Gastroesophageal sphincter (tissue), 4 donors: ENCODE measurements at places on chromosomes 6 and 20. TPM values are rescaled to one million over a fixed set of nuclear protein-coding genes. Genes with fewer than 3 reads are reported as not detected.

- no peak for ATAC-seq
Measured at GRCh38 chr20:24771542-24772061, 177.5 kb upstream of the CST7 start.

DNA sequence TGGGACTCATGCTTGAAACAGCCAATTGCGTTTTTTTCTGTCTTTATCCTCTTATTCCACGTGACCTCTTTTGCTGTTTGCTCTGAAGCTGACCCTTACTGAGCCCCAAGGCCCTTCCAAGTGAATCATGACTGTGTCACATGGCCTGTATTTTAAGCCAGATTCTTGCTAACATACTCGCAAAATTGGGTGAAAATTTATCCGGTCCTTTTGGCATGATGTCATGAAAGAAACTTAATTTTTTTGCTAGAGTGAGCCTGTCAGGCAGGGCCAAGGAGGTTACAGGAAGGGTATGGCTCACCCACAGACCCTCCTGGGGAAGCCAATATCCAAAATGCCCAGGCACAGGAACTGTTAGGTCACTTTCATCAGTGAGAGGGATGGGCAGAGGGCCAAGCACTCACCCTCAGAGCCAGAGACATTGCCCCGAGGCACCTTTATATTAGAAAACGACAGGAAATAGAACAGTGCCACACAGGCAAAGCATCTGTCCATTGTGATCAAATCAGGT lies 296.7 kb downstream of the CDH26 start:
- no peak for ATAC-seq

DNA sequence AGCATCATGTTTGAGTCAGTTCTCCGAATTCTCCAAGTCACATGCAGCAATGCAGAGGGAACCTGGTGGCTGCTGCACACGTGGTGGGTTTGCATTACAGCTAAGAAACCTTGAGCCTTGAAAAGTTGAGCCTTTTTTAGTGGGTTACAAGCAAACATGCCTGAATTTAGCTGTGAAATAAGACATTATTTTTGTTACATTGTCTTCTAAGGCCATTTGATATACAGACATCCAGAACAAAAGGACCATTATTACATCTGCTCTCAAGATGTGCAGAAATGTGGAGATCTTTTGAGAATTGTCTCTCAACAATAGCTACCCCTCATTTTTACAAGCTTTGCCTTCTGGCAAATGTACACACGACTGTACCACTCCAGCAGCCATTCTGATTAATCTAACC lies 720.5 kb upstream of the SLC35B3 start:
- ATAC-seq, result no peak

DNA sequence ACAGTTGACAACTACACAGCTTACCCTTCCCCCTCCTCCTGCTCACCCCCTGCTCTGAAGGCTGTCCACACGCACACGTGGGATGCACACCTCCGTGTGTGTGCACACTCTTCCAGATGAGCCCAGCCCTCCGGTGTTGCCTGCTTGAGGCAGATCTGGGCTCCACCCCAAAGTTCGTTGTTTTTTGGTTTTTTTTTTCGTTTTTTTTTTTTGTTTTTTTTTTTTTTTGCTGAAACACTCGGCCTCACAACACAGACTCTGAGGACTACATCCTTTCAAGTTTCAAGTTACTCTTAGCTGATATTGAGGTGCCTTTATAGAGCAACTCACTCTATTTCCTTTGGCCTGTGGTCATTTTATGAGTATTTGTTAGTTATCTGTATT lies 88.2 kb downstream of the RREB1 start:
- ATAC-seq, result no peak

The CYP39A1 gene
- 12.5 TPM for total RNA-seq

DNA sequence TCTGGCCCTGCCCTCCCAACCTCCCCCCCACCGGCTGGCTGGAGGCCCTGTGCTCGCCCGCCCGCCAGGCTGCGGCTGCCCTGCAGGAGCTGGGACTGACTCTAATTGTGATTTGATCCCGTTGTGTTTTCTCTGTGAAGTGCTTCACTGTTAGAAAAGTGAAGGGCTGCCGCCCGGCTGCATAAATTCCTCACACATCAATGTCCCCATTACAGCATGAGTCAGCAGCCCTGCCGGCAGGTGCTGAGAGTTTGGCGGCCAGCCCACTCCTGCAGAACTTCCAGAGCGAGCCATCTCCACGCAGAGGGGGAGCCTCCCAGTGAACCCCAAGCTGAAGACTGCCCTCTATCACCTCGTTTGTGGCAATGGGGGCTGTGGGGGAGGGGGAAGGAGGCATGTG lies 137.9 kb downstream of the DLL1 start:
- peak; percentile 45 for ATAC-seq

The MCHR2 gene
- not detected for total RNA-seq

The LY86 gene
- 3.9 TPM for total RNA-seq

DNA sequence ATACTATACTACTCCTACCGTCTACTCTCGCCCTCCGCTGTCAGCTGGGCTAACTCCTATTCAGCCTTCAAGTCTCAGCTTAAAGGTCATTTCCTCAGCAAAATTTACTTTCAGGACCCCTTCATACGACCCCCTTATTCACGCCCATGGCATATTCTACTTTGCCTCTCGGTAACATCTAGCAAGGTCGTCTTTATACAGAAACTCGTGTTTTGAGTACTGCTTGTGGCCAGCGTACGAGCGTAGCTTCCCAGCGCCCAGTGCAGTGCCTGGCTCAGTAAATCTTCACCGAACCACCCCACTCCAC lies 546 bp downstream of the CRNKL1 start:
- no peak for ATAC-seq

DNA sequence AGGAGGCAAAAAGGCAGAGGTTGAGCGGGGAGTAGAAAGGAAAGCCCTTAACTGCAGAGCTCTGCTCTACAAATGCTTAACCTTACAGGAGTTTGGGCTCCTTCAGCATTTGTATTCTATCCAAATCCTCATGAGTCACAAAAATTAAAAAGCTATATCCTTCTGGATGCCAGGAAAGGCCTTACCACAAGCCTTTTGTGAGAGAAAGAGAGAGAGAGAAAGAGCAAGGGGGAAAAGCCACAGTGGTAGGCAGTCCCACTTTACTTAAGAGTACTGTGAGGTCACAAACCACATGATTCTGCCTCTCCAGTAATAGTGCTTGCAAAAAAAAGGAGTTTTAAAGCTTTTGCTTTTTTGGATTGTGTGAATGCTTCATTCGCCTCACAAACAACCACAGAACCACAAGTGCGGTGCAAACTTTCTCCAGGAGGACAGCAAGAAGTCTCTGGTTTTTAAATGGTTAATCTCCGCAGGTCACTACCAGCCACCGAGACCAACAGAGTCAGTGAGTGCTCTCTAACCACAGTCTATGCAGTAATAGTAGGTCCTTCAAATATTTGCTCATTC lies at the start of gene RUNX2:
RUNX2 (plus strand) TSS at position 375 of the 567 bp plus-strand sequence. CDS start 397 bp downstream, outside the sequence.
- ATAC-seq, result no peak

GRCh38 chr6:11188161-11188915 lies 44.1 kb downstream of the NEDD9 start:
- no peak for ATAC-seq

DNA sequence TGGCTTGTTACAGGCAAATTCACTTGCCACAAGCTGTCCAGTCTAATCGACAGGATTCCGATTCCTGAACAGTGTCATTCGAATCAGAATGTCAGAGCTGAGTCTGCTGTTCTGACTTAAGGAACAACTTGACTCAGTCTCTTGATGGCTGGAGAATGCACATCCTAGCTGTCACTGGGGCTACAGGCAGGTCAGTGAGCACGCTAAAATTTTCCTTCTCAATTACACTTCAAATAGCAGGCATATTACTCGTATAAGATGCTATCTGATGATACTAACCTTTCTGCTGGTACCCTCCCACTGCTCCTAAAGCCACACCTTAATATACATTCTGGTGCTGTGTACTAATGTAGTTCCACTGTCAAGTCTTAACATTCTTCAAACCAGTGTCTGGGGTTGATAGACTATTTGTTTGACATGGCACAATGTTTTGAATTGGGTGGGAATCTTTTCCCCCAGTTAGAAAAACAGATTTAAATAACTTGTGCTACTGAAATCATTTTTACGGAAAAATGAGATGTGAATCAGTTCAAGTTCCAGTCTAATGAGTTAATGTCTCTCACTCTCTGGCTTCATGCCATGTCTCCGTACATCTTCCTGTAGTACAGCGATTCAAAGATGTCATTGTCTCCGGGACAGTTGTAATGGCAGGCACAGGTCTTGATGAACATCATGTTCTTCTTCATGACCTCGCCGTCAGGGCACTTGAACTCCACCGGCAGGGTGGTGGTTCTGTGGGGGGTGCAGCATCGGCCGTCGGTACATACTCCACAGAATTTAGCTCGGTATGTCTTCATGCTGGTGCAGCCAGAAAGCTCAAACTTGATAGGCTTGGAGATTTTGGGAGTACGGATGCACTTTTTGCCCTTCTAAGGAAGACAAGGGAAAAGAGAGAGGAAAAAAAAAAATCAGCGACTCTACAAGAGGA lies 2.2 kb downstream of the CCN2 start:
- no peak for ATAC-seq
